ENCODE measurements at places on chromosomes 7 and 10.

- DNase-seq, result peak; percentile 76
Measured at GRCh38 chr7:39304668-39305405, 261.4 kb upstream of the YAE1 start.

DNA sequence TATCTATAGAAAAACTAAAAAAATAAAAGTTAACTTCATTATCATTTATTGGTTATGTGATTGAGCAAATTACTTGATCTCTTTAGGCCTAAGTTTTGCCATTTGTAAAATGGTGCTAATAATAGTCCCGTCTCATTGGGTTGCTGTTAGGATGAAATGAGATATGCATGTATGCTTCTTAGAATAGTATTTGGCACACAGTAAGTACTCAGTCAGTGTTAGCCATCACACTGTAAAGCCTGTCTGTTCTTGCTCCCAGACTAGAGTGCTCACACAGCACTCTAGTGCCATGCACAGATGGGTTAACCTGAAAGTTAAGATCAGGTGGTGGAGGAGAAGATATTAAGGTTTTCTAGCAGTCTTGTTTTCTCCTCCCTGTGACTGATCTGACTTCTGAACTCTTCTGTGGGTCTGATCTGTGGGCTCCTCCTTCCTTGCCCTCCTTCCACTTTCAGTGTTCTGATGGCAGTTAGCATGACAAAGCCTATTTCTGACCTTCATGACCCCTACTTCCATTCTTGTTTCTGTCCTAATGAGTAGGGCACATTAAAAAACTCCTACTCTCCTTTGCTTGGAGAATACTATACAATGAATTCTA lies 167.5 kb downstream of the RNLS start:
- DNase-seq, result no peak

- DNase-seq, result no peak
Measured at GRCh38 chr10:69477968-69478597, 26.8 kb downstream of the TSPAN15 start.

- no peak for DNase-seq
Measured at GRCh38 chr10:5187867-5188266, 2.9 kb upstream of the AKR1C8 start.

DNA sequence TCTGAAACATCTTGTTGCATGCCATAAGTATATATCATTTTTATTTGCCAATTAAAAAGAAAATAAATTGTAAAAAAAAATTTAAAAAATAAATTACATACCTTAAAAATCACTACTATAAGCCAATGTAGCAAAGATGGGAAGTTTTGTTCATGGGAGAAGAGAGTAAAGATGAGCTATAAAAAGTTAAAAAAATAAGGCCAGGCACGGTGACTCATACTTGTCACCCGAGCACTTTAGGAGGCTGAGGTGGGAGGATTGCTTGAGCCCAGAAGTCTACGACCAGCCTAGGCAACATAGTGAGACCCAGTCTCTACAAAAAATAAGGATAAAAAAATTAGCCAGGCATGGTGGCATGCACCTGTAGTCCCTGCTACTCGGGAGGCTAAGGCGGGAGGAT lies 8.4 kb upstream of the STK32C start:
- no peak for DNase-seq

GRCh38 chr7:25963733-25964132 lies 188.3 kb upstream of the NFE2L3 start:
- peak; percentile 55 for DNase-seq

DNA sequence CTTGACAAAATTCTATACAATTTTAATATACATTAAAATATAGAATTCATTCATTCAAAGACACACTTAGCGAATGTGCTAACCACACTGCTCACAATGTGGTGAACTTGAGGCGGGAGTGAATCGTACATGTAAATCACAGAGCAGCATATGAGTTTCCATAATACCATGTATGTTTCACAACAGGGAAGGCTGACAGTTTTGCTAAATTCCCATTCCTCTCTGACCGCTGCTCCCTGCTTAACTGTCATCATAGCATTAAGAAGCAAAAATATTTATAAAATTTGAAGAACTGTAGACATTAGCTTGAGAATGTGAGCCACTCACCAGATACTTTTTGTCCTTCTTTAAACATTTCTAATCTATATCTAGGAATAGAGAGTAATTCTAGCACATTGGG lies 763.3 kb downstream of the MAGI2 start:
- no peak for DNase-seq

DNA sequence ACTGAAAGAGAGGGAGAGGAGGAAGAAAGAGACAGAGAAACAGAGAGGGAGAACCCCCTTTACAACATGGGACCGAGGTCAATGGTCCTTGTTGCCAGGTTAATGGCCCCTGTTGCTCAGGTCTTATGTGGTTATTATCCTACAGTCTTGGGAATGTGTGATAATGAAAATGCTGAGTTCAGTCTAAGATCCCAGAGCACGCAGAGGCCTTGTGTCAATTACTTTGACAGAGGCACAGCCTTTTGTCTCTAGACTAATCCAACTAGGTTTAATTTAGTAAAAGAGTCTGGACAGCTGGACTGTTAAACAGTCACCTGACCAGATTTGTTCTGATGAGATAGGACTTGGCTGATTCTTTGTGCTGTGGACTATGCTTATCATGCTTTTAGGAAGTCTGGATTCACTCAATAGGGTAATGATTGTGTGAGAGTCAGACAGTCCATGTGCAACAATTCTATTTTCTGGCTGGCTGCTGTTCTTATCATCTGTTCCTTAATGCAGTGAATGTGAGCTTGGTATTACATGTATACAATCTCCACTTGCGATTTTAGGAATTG lies 157.4 kb upstream of the MAGI2 start:
- no peak for DNase-seq

GRCh38 chr10:71064413-71065118 lies 147.8 kb upstream of the UNC5B start:
- DNase-seq, result no peak

DNA sequence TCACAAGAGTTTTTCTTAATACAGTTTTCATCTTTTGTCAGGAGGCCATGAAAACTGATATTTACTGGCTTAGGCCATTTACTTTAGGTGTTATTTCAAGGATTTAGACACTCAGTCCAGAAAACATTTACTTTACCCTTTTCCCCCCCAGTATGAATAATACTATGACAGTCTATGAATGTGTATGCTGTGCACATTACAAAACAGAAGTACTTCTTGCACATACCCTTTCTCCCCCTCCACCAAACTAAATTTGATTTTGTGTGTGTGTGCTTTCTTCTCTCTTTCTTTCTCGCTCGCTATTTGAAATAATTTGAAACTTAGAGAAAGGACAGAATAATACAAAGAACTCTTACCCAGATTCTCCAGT lies 41.3 kb downstream of the RBM33 start:
- DNase-seq, result no peak

DNA sequence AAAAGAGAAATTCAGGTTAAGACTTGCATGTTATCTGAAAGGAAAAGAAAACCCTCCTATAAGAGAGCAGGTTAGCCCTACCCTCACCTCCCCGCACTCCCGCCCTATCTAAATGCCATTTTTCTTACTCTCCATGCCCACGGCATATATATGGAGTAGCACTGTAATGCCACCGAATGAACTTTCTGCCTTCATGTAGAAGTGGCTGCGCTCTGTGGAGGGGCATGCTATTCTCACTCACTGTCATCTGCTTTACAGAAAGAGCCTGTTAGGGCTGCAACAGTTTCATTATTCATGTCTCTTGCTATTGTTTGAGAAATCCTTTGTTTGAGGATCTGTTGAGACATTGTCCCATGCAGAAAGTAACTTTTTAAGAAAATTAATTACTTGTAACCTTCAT lies 1190.6 kb downstream of the SORCS1 start:
- no peak for DNase-seq

DNA sequence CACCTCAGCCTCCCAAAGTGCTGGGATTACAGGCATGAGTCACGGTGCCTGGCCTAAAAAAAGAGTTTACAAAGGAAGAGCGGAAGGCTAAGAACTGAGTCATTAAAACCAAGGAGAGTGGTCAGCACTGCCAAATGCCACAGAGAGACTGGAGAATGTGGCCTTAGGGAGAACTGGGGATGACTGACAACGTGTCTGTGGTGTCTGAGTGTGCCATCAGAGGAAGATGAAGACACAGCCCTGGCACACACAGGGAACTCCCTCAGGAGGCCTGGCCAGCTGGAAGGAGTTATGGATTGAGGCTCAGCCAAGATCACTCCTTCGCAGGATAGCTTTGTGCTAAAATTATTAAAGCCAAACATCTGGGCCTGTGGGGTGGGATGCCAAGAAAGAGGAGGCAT lies 3.9 kb upstream of the INA start:
- peak; percentile 98 for DNase-seq

- DNase-seq, result no peak
Measured at GRCh38 chr10:79601939-79602338, 8.8 kb upstream of the SFTPA1 start.

- no peak for DNase-seq
Measured at GRCh38 chr7:127396184-127396583, 3.7 kb upstream of the ZNF800 start.

DNA sequence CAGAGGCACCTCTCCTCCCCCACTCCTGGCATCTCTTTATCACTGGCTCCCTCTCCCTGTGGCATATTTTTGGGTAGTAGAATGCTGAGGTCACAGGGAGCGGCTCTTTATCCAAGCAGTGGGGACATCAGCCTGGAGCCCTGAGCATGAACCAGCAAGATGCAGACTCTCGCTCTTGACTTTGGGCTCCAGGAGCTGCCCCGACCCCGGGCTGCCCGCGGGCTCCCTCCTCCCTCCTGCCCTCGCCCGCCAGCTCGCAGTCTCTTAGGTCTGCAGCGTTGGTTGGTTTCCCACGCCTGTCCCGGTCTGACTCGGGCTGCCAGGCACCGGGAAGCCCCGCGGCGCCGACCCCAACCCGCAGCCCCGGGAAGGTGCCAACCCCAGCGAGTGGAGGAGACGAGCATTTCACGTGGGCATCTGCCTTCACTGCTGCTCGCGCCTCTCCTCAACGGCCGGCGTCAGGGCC lies 1.3 kb downstream of the INSYN2A start:
- DNase-seq, result no peak

- DNase-seq, result peak; percentile 91
Measured at GRCh38 chr7:24825931-24826661, 68.8 kb upstream of the GSDME start.

DNA sequence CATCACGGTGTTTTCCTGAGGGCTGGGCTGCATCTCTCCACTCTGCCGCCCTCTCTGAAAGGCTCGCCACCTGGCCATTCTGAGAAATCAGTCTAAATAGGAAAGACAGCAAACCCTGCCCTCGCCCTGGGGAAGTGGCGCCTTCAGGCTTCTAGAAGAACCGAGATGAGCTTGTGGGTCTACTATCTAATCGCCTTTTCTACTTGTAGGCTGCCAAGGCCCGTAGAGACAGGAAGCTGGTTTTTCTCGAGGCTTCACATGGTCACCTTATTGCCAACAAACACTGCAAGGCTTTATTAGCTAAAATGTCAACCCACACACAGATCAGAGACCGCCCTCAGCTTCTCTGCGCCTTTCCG lies 21.4 kb downstream of the LAT2 start:
- no peak for DNase-seq

- DNase-seq, result no peak
Measured at GRCh38 chr7:31991846-31992245, 78.4 kb downstream of the PDE1C start.

DNA sequence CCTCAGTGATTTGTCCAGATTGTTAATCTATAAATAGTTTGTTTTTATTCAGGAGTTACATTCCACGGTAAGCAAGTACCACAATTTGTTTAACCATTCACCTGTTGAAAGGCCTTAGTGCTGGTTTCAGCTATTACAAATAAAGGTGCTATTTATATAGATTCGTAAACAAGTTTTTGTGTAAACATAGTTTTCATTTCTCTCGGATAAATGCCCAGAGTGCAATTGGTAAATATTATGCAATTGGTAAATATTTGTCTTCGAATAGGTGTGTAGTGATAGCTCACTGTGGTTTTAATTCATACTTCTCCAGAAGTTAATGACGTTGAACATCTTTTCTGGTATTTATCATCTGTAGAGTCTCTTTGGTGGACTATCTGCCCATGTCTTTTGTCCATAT lies 76.4 kb upstream of the RSU1 start:
- peak; percentile 47 for DNase-seq

DNA sequence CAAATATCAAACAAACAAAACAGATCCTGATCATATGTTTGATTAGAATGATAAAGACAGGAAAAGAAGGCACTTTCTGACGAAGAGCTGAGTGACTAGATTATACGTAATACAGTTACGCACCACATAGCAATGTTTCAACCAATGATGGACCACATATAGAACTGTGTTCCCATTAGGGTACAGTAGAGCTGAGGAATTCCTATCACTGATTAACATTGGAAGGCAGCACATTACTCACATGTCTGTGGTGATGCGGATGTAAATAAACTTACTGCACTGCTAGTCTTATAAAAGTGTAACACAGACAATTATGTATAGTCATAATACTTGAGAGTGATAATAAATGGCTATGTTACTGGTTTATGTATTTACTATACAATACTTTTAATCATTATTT lies 98.3 kb downstream of the PTN start:
- peak; percentile 54 for DNase-seq

GRCh38 chr7:151226560-151226874 lies 488 bp downstream of the ABCF2 start:
- no peak for DNase-seq

GRCh38 chr10:87658858-87659555 lies 671 bp upstream of the PAPSS2 start:
- DNase-seq, result no peak

- peak; percentile 73 for DNase-seq
Measured at GRCh38 chr10:69004821-69005220, 16.2 kb downstream of the KIFBP start.

GRCh38 chr10:132471484-132471883 lies 66.1 kb upstream of the INPP5A start:
- DNase-seq, result no peak

- DNase-seq, result no peak
Measured at GRCh38 chr10:14601326-14601725, 173.4 kb downstream of the FAM107B start.

DNA sequence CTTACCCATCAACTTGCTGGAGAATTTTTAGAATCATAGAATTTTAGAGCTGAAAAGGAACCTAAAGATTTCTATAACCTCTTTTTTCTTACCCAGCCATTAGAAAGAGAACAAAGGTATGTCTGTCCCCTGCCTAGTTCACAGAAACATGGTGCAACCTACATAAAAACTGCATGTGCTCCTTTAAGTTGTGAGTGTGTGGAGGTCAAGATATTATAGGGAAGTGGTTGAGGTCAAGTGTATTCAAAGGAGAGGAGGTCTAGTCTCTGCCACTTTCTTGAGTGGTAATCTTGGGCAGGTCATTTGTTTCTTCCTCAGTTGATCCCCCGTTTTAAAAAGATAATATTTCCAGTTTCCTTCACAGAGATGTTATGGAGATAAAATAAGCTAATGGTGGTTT lies 6.4 kb downstream of the UBTD1 start:
- DNase-seq, result no peak

GRCh38 chr10:29142516-29143314 lies 146.2 kb upstream of the LYZL1 start:
- no peak for DNase-seq

GRCh38 chr10:26093229-26093628 lies 123.3 kb upstream of the GAD2 start:
- no peak for DNase-seq

- no peak for DNase-seq
Measured at GRCh38 chr10:12500381-12501303, 151.3 kb downstream of the CAMK1D start.

Measured in renal cortical epithelial cell (primary cell).